ENCODE measurements at places on chromosomes 1 and 21.

DNA sequence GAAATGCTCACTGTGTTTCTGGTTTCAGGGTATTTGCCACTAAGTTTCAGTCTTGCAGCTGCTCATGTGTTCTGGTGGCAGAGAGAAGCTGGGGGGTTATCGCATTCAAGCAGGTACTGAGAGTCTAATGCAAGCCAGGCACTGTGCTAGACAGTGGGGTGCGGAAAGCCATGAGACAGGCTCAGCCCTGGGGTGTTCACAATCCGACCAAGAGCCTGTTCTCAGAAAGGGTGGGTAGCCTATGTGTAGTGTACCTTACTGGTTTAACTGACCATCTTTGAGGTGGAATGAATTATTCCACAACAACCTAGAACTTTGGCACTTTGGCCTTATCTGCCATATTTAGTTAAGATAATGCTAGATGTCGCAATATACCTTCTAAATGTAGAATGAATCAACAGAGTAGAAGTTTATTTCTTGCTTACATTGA lies 55.3 kb upstream of the ROR1 start:
- no peak for DNase-seq

DNA sequence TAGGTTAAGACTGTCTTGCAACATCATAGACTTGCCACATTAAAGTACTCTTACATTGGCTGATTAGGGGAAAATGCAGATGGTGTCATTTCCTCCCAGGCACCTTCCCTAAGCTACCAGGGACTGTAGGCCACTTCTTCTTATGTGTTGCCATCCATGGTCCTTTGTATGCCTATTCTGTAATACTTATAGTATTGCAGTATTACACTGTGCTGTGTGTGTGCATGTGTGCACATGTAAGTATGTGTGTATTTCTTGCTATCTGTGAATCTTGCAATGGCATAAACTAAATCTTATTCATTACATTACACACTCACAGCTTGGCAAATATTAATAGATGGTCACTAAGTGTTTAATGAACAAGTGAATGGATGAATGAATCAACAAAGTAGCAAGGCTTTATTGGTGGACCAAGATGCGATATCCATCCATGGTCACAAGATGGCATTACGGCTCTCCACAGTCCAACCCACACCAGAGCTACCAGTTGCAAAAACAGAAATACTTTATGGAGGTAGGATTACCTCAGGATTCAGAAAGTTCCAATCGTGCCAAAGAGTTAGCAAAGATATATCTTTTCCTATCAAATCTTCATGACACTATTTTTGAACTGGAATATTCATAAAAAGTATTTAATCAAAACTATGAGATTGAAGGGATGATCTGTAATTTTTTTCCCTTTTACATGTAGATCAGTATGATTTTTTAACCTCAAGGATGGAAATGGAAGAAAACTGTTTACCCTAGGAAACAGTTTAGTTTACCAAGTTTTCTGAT lies 160.2 kb downstream of the DENND1B start:
- DNase-seq = peak; percentile 28

DNA sequence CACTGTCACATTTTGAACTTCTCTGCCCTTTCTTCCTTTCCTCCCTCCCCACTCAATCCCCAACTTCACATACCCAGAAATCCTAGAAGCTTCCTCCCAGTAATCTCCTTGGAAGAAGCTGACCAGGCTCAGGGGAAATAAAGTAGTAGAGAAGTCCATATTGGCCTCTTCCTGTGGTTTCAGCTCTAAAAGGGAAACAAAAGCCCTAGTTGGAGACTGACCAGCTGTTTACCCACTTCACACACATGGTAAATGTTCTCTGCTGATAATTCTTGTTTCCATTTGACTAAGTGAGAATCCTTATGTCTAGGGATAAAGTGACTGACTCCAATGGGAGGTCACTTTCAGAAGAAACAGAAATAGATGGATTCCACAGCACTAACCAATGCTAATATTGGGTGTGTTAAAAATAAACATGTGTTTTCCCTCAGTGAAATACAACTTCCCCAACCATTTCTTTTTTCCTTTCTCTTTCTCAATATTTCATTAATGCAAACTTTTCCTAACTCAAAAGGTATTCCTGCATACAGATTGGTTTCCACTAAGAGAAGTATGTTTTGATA lies 178.9 kb upstream of the DPT start:
- DNase-seq = no peak

GRCh38 chr1:85148524-85149250 lies 52.1 kb downstream of the SYDE2 start:
- DNase-seq = no peak

DNA sequence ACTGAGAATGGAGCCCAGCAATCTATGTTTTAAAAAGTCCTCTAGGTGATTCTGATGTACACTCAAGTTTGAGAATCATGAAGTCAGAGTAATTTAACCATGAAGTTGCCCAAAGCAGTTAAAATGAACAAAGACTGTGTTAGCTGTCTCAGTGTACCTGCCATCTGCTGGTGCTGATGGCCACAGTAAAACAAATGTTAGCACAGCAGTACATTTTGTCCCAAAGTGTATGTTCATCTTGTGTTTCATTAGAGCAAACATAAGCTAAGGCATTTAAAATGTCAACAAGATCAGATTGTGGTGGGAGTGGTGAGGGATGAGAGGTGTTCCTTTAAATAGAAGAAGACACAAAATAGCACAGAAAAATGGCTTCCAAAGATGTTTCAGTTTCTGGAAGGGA lies 31.1 kb downstream of the FYB2 start:
- DNase-seq = no peak

DNA sequence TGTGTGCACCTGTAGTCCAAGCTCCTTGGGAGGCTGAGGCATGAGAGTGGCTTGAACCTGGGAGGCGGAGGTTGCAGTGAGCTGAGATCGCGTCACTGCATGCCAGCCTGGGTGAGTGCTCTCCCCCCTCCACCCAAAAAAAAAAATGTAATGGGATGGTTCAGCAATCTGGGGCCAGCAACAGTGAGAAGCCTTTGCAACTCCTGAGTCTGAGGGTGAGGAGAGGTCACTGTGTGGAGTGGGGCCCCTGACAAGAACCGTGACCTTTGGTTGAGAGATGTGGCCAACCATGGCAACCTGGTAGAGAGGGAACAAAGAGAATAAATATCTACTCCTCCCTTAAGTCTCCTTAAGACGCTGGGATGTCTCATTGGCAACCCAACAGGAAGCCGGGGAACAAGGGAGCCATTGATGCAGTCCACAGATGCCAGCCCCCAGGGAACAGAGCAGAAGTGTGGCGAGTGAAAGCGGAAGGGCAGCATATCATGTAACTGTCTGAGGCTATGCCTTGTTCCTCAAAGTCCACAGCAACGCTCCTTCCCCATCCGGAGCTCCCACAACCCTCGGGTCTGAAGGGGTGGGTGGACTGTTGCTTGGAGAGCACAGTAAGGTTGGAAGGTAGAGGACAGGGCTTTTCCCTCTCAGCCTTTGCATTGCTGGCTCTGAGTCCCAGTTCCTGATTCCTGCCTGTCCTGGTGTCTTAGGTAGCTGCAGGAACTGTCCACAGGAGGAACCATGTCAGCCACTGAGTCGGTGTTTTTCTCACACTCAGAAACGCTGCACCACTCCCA lies 8.3 kb downstream of the TRNP1 start:
- peak; percentile 36 for DNase-seq

DNA sequence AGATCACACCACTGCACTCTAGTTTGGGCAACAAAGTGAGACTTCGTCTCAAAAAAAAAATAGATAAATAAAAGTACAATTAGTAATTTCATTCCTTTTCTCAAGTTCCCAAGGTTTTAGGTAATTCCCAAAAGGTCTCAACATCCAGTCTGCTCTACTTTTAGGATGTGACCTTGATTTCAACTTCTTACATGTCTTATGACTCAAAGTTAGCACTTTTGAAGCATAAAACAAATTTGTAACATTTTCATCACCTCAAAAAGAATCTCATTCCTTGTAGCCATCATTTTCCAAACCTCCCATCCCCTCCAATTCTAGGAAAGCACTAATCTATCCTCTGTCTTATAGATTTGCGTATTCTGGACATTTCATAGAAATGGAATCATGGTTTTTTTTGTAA lies 32.2 kb downstream of the SNX27 start:
- DNase-seq = no peak

DNA sequence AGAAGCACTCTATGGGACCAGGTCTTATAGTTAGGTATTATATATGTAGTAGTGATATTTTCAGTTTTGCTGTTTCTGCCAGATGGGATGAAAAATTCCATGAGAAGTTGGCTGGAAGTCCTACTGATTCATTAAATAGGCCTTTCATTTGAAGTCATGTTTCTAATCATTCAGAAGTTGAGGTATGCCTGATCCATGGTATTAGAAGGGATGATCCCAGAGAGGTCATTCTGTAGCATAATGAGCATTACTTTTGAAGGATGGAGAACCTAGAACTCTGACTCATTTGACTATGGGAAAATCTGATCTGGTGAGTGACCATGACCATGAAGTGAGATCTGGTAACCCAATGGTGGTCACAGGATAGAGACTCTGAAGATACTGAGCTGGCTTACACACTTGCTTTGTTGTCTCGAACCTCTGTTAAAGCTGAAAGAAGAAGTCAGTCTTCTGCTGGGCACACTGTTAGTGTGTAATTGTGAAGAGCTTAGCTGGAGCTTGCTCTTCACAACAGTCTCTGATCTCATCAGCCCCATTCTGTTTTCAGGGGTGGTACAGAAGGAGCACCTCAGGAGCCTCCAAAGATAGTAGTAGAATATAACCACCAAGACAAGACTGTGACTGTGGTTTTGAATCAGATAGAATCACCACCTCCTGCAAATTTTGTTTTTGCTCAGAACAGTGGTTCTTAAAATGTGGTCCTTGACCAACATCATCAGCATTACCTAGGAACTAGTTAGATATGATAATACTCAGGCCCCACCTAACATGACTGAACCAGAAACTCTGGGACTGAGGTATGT lies 9.0 kb downstream of the MGST3 start:
- no peak for DNase-seq

DNA sequence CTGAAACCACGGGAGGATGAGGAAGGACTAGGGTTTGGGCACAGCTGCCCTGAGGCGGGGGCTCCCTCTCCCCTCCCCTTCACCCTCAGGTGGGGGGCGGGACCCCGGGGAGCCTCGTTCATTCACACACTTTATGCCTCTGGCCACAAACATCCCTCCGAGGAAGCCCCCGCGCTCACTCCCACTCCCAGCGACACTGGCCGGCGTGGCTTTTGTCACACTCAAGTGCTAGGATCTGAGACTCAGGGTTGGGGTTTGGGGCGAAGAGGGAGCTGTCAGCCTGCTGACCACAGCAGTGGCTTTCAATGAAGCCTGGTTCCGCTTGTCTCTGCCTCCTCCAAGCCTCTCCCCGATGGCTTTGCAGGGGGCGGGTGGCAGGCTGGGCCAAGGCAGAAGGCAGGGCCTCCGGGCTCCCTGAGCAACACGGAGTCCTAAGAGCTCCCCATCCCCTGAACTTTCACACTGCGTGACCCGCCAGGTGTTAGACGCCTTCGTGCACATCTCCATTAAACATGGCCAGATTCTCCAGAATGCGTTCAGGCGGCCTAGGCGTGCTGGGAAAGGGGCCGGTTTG lies 178.1 kb downstream of the NPHP4 start:
- no peak for DNase-seq

DNA sequence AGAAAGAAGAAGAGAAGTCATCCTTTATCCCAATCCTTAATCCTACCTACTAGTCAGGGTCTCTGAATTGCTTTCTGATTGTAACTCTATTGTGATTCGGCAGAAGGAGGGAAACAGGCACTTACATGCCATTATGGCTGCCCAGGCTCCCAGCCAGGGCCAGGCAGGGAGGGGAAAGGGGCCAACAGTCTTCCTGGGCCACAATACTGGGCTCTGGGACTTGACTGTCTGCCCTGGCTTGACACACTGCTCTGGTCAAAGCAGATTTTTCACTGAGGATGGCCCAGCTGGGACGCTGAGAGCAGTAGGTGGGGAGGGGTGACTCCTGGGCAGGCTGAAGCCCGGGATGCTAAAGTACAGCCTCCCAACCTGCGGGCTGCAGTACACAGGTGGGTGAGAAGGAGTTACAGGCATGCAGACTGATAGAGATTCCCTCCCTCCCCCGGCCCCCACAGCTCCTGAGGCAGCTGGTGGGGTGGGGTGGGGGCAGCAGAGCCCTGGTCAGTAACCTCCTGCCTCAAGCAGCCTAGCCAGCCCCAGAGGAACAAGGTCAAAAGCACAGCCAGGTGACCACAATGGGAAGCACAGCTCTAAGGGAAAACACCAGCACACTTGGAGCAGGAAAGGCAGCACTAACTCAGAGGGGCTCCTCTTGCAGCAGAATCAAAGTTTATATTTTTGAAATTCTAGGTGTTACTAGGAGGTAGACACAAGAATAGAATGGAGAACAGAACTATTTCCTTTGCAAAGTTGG lies 25.3 kb downstream of the KCND3 start:
- no peak for DNase-seq

DNA sequence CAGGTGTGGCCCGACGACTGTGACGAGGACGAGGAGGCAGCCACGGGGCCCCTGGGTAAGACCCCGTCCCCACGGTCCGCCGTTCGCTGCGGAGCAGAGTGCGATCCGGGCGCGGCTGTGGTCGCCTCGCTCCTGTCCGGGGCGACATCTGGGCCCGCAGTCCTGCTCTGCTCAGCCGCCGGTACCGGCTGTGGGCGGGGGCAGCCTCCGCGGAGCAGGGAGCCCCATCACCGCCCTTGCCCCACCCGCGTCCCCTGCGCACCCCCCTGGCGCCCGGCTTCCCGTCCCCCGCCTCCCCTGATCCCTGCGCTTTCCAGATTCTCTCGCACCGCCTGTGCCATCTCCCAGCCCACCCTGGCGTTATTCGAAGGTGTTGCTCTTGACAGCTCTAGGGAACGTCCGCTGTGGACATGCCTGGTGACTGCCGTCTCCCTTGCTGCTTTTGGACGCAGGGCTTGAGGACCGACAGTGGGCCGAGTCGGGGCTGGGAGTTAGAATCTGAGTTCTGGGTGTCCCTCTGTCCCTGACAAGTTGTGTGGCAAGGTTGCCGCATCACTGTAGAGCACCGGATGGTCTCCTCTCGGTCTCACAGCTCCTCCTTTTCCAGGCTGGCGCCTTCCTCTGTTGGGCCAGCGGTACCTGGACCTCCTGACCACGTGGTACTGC lies 596 bp downstream of the TOR3A start:
- peak; percentile 30 for DNase-seq

- DNase-seq = no peak
These were observed 9.8 kb upstream of the CAPZB start for GRCh38 chr1:19495000-19495656.

DNA sequence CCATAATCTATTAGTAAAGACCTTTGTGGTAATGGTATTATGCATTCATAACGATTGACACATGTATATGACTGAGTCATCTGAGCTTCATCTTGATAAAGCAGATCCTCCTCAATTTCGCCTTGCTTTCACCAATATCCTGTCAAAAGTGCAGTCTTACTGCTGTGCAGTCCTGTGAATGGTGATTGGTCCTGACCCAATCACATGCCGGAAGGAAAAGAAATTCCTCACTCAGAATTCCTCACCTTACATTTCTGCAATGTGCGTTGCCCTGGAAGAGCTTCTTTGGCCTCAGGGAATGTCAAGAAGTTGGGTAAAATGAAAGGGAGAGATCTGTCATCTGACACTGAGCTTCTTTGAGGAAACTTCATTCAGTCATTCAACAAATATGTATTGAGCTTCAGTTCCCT lies 121.0 kb upstream of the TSPAN2 start:
- no peak for DNase-seq

GRCh38 chr1:234111458-234112142 lies 207.1 kb downstream of the SLC35F3 start:
- no peak for DNase-seq
